Bronchial epithelial cell (primary cell): ENCODE measurements at places on chromosomes 3 and 15.
A peak's percentile ranks its signal among the peaks of the same experiment; 100 is the strongest.

DNA sequence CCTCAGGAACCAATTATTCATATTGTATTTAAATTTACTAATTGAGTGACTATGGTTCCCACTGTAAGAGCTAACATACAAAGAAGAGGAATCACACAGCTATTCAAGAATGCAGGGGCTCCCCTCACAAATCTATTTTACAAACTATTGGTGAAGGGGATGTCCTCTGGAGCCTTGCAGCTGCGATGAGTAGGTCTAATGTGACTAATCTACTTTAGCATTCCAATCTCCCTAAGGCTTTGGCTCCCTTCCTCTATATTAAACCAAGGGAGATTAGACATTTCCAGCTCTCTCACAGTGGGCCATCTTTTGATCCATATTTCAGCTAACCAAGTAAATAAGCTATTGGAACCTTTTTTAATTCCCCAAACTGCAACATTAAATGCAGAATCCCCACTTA, 514.2 kb upstream of the BCHE start:
- DNase-seq = peak; percentile 7

- DNase-seq = no peak
Measured at GRCh38 chr3:41629986-41630385, 331.9 kb downstream of the ULK4 start.

DNA sequence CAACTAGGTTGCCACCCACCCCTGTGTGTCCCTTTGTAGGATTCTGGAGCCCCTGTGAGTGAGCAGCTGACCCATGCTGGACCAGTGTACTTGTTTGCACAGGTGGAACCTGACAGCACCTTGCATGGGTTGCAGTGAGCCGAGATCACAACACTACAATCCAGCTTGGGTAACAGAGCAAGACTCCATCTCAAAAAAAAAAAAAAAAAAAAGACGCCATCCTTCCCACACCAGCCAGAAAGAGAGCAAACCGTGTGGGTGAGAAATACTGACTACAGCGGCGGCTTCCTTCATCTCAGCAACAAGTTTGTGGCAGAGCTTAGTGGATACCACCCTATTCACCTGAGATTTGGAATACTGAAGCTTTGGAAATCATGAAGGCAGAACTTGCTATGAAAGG, 746 bp upstream of the CD80 start:
- no peak for DNase-seq

DNA sequence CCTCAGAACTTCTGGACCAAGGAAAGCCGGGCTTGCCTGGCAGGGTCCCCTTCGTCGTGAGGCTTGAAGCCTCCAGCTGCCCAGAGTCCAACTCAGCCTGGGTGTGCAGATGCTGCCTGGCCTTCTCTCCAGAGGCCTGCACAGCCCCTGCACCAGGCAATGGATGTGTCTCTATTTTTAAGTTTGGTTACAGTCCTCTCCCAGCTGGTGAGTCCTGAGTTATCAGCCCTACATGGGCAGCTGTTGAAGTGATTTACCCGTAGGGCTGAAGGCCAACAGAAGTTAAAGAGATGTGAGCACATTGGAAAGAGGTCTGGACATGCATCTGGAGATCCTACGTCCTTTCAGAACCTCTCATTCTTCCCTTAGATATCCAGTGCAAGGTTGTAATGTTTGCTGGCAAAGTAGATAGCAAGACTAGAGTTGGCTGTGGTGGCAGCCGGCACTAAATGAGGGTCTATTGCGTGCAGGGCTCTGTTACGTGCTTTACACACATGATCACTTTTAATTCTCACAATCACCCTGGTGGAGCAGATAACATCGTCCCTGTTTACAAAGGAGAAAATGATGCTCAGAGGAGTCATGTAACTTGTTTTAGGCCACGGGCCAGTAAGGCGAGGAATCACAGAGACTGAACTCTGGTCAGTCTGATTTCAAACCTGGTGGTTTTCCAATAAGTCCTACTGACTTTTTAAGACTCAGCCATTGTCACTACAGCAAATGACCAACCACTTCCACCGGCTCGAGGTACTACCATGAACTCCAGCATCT, 9.9 kb downstream of the FYCO1 start:
- DNase-seq = no peak

GRCh38 chr3:52128118-52128683, 26.0 kb downstream of the POC1A start:
- DNase-seq = peak; percentile 77

DNA sequence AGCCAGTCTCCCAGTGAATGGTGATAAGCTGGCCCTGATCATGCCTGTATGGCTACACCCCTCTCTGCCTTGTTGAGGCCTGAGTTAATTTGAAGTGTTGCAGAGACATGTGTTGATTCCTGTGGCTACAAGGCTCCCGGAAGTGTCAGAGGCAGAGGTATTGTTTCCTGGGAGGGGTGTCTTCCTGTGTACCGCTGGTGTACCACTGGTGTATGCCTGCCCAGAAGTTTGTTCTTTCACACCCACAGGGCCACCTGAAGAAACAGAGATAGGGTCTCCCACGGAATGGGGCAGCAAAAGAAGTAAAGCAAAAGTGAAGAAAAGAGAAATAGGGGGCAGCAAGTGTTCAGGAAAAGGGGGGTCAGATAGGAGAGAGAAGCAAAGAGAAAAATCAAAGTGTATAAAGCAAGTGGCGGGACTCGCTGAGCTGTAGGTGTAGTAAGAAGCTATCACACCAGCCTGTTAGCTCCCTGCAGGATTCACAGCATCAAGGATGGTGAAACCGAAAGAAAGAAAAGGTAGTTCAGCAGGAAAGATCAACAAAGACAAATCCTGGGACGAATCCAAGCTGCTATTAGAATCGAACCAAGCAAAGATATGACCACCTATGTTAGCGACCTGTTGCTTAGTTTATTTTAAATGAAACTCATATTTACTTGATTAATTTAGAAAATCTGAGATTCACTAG, 36.6 kb upstream of the CD47 start:
- DNase-seq = peak; percentile 94

DNA sequence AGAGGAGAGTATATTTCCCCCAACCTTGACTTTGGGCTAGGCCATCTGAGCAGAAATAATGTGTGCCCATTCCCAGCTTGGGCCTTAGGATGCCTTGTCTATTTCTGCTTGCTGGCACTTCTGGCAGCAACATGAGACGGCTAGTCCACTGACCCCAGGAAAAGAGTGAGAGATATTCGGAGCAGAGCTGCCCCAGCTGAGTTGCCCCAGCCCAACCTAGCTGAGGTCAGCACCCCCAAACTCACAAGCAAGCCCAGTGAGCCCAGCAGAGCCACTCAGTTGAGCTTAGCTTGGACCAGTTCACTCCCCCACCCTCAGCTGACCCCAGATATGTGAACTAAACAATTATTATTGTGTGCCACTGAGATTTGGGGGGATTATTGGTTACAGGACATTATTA, 20.2 kb downstream of the ITGA11 start:
- DNase-seq = no peak

GRCh38 chr3:113277414-113277813, 66.1 kb downstream of the BOC start:
- no peak for DNase-seq

DNA sequence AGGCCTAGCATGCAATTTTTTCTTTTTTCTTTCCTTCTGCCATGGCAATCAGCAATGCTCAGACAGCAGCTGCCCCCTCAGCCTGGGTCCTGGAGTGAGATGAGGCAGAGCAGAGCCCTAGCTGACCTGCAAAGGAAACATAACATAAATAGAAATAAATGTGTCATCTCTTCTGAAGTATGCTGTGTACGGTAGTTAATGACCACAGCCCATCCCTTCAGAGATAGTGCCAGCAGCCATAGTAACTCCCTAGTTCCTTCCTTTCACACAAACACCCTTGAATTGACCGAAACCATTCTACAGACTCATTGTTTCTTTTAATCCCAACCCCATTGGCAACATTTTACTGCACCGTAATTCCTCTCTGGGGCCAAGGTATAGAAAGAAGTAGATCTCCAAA, 8.4 kb upstream of the CD47 start:
- DNase-seq = no peak

DNA sequence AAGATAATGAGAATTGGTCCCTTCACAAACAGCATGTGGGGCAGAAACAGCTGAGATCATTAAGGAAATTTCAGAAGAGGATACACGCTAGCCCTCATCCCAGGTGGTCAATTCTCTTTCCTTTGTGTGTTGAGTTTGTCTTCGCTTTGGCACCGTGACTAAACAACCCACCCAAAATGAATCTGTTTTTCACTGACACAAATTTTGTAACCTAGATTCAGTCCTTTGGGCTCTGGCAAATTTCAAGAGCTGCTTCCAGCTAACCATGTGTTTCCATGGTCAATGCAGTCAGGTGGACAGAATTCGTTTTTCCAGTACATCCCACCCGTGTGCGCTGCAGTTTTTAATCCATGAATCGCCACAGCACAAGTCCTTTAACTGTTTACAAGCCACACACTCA, 435.4 kb downstream of the WDR72 start:
- no peak for DNase-seq

DNA sequence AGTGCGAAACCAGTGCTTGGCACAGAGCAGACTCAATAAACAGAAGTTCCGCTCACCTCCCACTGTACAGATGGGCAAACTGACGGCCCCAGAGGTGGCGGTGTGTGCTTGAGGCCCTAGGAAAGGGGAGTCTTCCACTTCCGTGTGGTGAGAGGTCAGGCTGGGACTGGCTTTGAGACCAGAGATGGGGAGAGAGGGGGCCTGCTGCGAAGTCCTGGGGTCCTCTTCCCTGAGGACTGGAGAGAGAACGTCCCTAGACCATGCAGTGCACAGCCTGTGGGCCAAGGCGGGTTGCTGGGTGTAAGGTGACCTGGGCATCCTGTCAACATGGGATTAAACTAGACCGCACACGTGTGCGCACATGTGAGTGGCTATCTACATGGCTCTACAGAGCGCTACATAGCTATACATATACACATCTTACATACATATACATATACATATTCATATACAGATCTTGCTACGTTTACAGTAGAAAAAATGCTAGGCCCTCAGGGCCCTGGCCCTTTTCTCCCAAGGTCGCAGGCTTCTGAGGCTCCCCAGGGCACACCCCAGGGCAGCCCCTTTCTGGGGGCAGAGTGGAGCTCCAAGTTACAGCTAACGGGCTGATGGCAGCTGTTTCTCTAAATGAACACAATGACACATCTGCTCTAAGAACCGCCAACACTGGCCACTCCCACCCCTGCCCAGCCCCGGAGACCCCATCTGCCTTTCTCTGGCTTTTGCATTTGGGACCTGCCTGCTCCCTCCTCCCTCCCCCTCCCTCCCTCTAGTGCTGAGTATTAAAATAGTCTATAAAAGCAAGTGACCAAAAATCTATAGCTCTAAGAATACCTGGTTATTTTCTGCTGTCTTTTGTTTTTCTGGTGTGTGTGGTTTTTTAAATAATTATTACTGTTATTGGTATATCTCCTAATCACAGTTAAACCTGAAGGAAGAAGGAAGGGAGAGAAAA, 47.0 kb downstream of the HCN4 start:
- no peak for DNase-seq

GRCh38 chr3:126897943-126898342, 85.0 kb upstream of the PLXNA1 start:
- no peak for DNase-seq

GRCh38 chr15:77440378-77440999, 19.8 kb downstream of the HMG20A start:
- peak; percentile 58 for DNase-seq

- DNase-seq = peak; percentile 20
Measured at GRCh38 chr3:170117134-170117533, 64.4 kb downstream of the PHC3 start.

DNA sequence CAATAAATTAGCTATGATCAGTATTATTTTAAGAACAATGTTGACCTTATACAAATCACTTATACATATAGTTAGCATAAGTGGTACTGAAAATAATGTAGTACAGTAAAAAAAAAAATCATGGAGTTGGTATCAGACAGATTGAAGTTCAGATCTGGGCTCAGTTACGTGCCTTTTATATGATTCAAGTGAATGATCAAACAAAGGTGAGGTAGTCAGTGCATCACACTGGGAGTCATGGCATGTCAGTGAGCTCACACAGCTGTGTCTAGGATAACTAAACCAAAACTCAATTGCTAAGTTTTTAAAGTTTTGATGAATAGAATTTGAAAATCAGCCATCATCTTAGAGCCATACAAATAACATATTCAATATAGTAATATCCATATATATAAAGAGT, 11.2 kb upstream of the CCR8 start:
- DNase-seq = peak; percentile 59

- DNase-seq = no peak
Measured at GRCh38 chr3:155763870-155764463, 19.1 kb upstream of the PLCH1 start.
